ENCODE measurements at places on chromosomes 5 and 9.

GRCh38 chr9:129282731-129283211 is 104.7 kb upstream of the IER5L start:
- no peaks in the 10 kb centered on the region for H3K36me3 ChIP-seq
- no peaks in the 10 kb centered on the region for H3K4me1 ChIP-seq
- no peak for ATAC-seq
- peak overlapping the region; percentile 29 for H3K27ac ChIP-seq
- no peaks in the 10 kb centered on the region for H3K27me3 ChIP-seq

- ATAC-seq, result no peak
- H3K27ac ChIP-seq, result no peak overlapping the region
- H3K27me3 ChIP-seq, result no peaks in the 10 kb centered on the region
These were observed 178.5 kb upstream of the GNA14 start for GRCh38 chr9:77826621-77827020.

- H3K4me1 ChIP-seq, result peaks cover 18% of the 10 kb centered on the region
- H3K27me3 ChIP-seq, result peaks cover 20% of the 10 kb centered on the region
- no peaks in the 10 kb centered on the region for H3K36me3 ChIP-seq
- ATAC-seq, result peak; percentile 66
- H3K4me3 ChIP-seq, result no peak overlapping the region
- H3K27ac ChIP-seq, result peak overlapping the region; percentile 43
These were observed 37.3 kb upstream of the EGFL7 start for GRCh38 chr9:136625101-136626065.

DNA sequence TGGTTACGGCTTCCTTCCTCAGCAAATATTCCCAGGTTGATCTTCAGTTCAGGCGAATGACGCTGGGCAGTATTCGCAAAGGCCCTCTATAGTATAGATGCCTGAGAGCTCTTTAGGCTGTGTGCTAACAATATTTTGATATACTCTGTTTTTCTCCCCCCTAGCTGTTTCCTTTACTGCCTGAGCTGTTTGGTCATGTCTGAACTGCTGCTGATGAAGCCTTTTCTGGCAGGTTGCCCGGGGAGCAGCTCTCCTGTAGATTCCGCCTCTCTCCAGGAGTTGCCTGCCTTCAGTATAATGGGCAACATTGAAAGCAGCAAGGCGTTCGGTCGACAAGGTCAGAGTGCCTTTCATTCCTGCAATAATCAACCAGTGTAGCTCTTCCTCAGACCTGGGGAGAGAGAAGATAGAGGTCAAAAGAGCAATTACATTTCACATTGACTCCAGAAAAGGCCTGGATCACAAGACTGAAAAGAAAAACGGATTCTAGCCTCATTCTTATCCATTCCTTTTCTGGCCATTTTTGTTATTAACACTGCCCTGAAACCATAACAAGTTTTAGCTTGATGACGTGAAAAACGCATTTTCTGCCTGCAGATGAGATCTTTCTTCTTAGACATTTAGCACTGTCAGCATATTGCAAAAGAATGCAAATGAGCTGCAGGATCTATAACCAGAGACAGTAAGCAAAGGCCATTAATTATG is 60.1 kb upstream of the ZNF608 start:
- H3K27me3 ChIP-seq, result no peaks in the 10 kb centered on the region
- peak; percentile 60 for ATAC-seq
- peaks cover 14% of the 10 kb centered on the region for H3K4me1 ChIP-seq
- H3K36me3 ChIP-seq, result no peaks in the 10 kb centered on the region
- no peak overlapping the region for H3K27ac ChIP-seq

GRCh38 chr9:121824651-121825030 is 173.2 kb downstream of the DAB2IP start:
- no peaks in the 10 kb centered on the region for H3K4me1 ChIP-seq
- H3K27ac ChIP-seq, result no peak overlapping the region
- H3K27me3 ChIP-seq, result no peaks in the 10 kb centered on the region
- no peaks in the 10 kb centered on the region for H3K36me3 ChIP-seq

GRCh38 chr9:124098141-124098905 is 86.8 kb downstream of the LHX2 start:
- no peaks in the 10 kb centered on the region for H3K4me1 ChIP-seq
- no peaks in the 10 kb centered on the region for H3K36me3 ChIP-seq
- no peak for ATAC-seq
- no peak overlapping the region for H3K27ac ChIP-seq
- H3K4me3 ChIP-seq, result no peak overlapping the region

DNA sequence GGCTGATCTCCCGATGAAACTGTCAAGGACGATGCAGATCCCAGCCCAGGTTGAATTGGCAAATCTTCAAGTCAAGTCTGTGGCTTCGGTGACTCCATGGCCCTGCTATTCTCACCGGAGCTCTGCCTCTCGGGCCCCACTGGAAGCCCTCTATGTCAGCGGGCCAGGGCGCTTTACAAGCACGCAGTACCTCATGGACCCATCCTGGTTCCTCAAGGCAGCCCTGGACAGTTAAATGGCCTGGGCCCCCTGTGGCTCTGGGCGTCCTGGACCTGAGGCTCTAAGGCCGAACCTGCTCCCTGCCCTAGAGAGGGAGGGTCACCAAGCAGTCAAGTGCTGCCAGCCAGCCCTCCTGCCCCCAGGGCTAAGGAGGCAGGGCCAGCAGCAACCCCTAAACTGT is 45.3 kb downstream of the STC2 start:
- H3K4me1 ChIP-seq, result no peaks in the 10 kb centered on the region
- H3K27ac ChIP-seq, result no peak overlapping the region
- peaks cover 88% of the 10 kb centered on the region for H3K27me3 ChIP-seq
- no peak overlapping the region for H3K4me3 ChIP-seq
- H3K36me3 ChIP-seq, result no peaks in the 10 kb centered on the region

- H3K27ac ChIP-seq, result no peak overlapping the region
- no peaks in the 10 kb centered on the region for H3K4me1 ChIP-seq
- no peak overlapping the region for H3K4me3 ChIP-seq
- no peak for ATAC-seq
- H3K27me3 ChIP-seq, result no peaks in the 10 kb centered on the region
These were observed 53.0 kb downstream of the YIPF5 start for GRCh38 chr5:144117412-144117811.

- H3K27me3 ChIP-seq, result no peaks in the 10 kb centered on the region
- H3K27ac ChIP-seq, result peak overlapping the region; percentile 63
- H3K4me3 ChIP-seq, result no peak overlapping the region
These were observed 19.6 kb upstream of the GLRX start for GRCh38 chr5:95841914-95842812.

DNA sequence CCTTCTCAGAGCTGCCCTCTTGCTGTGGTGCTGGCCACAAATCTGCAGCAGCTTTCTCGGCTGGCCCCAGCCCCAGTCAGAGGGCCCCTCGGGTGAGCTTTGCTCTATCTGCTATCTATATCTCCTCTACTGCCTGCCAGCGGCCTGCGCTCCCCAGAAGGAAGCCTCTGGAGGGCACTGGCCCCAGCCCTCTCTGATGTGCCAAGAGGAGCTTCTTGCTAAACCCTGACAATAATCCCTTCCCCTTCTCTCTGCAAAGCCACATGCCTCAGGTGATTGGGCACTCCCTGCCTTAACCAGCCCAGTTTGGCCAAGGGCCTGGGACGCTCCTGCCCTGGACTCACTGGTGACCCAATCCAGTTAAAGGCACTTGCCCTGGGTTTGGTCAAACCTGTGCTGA is 42.7 kb downstream of the CAMK2A start:
- H3K4me3 ChIP-seq, result no peak overlapping the region
- no peak overlapping the region for H3K27ac ChIP-seq
- peaks cover 28% of the 10 kb centered on the region for H3K4me1 ChIP-seq

- H3K36me3 ChIP-seq, result no peaks in the 10 kb centered on the region
These were observed 13.6 kb upstream of the AFAP1L1 start for GRCh38 chr5:149257889-149258705.

DNA sequence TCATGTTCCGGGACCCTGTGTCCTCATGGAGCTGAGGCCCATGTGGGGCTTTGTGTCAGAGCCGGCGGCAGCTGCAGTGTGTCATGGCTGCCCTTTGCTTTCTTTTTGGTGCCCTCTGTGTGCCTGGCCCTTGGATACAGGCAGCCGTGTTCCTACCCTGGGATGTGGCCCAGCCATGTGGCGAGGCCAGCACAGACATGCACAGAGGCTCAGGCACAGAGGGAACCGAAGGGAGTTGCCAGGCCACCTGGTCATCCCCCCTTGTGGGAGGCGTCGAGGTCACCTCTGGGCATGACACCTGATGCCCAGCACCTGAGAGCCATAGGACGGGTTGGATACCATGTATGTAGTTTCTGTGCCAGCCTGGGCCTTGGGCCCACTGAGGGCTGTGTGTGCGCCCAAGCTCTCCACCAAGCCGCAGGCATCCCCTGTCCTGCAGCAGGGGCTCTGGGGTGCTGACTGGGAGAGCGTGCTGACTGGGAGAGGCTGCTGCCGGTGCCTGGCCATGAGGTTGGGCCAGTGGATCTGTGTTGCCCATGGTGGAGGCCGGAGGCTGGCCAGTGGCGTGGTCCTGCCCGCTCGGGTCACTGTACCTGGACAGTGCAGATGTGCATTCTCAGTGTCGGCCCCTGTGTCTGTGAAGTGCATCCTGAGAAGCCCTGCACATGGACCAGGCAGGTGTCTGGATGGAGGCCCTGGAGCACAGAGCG is 4.8 kb downstream of the NKD2 start:
- no peak for ATAC-seq
- peaks cover 9% of the 10 kb centered on the region for H3K4me1 ChIP-seq
- H3K27me3 ChIP-seq, result peaks cover 45% of the 10 kb centered on the region
- H3K4me3 ChIP-seq, result no peak overlapping the region
- H3K27ac ChIP-seq, result no peak overlapping the region
- no peaks in the 10 kb centered on the region for H3K36me3 ChIP-seq

DNA sequence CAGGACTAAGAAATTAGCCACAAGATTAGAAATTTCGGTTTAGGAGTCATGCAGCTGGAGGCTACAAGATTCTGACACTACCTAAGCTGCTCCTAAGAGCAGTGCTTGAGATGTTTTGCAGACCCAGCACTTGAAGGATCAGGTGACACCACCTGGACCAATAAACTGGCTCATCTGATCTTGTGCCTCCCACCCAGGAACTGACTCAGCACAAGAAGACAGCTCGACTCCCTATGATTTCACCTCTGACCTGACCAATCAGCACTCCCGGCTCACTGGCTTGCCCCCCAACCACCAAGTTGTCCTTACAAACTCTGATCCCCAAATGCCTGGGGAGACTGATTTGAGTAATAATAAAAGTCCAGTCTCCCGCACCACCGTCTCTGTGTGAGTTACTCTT is 170.4 kb downstream of the TTC39B start:
- H3K4me3 ChIP-seq, result no peak overlapping the region
- no peak for ATAC-seq
- no peaks in the 10 kb centered on the region for H3K36me3 ChIP-seq
- no peak overlapping the region for H3K27ac ChIP-seq
- no peaks in the 10 kb centered on the region for H3K27me3 ChIP-seq

GRCh38 chr9:127777368-127777980 is 992 bp downstream of the SH2D3C start:
- no peaks in the 10 kb centered on the region for H3K4me1 ChIP-seq
- no peaks in the 10 kb centered on the region for H3K36me3 ChIP-seq
- H3K4me3 ChIP-seq, result no peak overlapping the region
- H3K27ac ChIP-seq, result no peak overlapping the region

DNA sequence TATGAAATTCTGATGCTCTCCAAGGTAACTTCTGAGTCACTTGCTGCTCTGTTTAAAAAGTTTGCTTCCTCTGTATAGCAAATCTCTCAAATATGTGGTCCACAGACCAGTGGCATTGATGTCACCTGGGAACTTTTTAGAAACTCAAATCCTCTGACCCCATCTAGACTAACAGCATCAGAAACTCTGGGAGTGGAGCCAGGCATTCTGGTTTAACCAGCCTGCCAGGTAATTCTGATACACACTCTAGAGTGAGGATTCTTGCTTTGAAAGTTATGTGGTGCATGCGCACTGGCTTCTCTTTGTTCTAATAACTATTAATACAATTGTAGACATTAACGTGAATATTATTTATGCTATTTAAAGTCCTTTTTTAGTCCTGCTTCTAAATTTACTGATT is 298.1 kb downstream of the SLF1 start:
- H3K27me3 ChIP-seq, result no peaks in the 10 kb centered on the region
- H3K27ac ChIP-seq, result no peak overlapping the region
- H3K4me3 ChIP-seq, result no peak overlapping the region
- no peaks in the 10 kb centered on the region for H3K36me3 ChIP-seq
- ATAC-seq, result no peak
- no peaks in the 10 kb centered on the region for H3K4me1 ChIP-seq

- no peak for ATAC-seq
- no peak overlapping the region for H3K4me3 ChIP-seq
- H3K36me3 ChIP-seq, result no peaks in the 10 kb centered on the region
These were observed 631.5 kb upstream of the TLE4 start for GRCh38 chr9:78940121-78940855.

DNA sequence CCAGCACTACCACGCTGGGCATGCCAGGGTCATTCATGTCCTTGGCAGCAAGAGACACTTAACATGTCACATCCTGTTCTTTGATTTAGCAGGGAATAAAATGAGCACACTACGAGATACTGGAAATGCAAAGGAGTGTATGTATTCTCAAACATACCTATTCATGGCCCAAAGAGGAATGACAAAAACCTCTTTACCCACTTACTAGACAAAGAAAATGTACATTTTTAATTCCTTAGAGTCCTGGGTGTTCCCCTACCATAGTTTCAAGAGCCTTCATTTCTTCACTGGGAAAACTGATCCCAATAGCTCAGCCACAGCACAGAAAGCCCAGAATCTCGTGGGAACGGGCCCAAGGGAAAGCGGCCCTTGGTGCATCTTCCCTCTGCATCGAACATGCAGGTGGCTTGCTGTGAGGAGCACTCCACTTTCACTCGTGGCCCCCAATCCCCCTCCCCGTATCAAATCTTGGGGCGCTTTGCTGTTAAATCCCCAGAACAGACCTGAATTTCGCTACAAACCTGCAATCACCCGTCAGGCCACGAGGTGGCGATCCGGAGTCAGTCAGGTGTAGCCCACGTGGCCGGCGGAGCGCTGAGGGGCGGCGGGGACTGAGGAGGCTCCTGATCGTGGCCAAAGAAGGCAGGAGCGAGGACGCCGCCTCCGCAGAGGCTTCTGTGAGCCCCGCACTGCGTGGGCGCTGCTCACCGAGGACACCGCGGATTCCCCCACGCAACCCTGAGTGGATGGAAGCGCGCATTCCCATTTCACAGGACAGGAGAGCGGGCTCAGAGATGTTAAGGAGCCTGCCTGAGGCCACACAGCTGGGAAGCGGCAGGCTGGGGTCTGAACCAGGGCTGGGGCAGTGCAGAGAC is 91.4 kb downstream of the LMX1B start:
- peaks cover 22% of the 10 kb centered on the region for H3K4me1 ChIP-seq
- H3K27me3 ChIP-seq, result peaks cover 69% of the 10 kb centered on the region
- ATAC-seq, result peak; percentile 74
- no peaks in the 10 kb centered on the region for H3K36me3 ChIP-seq
- no peak overlapping the region for H3K27ac ChIP-seq

DNA sequence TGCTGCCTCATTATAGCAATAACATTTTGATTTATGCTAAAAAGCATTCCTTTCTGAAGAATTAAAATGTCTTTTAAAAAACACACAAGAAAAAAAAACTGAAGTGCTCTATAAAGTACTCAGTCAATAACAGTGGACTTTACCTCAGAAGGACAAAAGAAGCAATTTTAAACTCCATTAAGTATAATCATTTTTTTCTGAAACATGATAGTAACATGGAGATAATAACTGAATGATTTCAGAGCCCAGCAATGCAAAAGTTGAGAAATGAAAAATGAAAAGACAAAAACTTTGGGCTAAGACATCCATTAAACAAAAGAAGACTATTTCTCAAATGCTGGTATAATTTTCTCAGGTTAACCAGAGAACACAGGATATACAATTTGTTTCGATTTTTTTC is 78.7 kb downstream of the RFX3 start:
- no peak overlapping the region for H3K27ac ChIP-seq
- peaks cover 14% of the 10 kb centered on the region for H3K4me1 ChIP-seq
- no peaks in the 10 kb centered on the region for H3K27me3 ChIP-seq
- ATAC-seq, result no peak

- H3K27ac ChIP-seq, result peak overlapping the region; percentile 87
- peak; percentile 15 for ATAC-seq
- H3K27me3 ChIP-seq, result no peaks in the 10 kb centered on the region
- H3K4me1 ChIP-seq, result peaks cover 52% of the 10 kb centered on the region
These were observed 15.0 kb downstream of the GLIPR2 start for GRCh38 chr9:36151316-36152210.
